ENCODE measurements at places on chromosomes 7 and 10.

- no peak for DNase-seq
These were observed 132.7 kb downstream of the ELAPOR2 start for GRCh38 chr7:86926732-86927131.

DNA sequence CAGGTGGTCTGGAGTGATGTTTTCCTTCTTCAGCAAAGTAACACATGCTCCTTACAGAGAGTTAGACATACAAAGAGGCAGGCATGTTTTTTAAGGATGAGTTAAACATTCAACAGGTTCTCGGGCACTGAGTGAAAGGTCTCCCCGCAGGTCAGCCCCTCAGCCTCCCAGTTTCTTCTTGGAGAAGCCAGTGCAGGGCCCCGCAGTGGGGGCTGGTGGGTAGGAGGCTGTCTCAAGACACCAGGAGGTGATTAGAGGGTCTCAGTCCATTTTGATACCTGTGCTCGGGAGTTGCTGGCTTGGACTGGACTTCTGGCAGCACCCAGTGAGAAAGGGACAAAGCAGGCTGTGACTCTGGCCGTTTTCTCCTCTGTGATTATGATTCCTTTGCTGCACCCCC, 78.6 kb upstream of the ZNF479 start:
- DNase-seq = no peak

DNA sequence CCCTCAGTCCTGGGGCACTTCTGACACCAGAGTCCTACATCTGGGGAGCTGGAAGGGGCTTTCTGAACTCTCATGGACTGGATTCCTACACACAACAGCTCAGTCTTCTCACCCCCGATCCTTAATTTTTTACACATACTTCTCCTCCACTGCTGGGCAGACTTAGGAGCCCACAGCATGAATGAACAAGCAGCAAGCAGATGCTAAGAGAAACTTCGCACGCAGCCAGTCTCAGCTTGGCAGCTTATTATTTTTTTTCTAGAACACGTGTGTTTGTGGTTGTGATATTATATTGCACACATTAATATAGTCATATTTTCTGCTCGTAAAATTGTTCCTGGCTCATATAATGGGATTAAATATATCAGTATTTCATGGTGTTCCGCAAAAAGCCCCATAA, 50.9 kb upstream of the LOXL4 start:
- DNase-seq = no peak

GRCh38 chr7:69953136-69954067, 355.1 kb downstream of the AUTS2 start:
- DNase-seq = no peak

GRCh38 chr10:121659236-121659635, 61.0 kb upstream of the FGFR2 start:
- no peak for DNase-seq

DNA sequence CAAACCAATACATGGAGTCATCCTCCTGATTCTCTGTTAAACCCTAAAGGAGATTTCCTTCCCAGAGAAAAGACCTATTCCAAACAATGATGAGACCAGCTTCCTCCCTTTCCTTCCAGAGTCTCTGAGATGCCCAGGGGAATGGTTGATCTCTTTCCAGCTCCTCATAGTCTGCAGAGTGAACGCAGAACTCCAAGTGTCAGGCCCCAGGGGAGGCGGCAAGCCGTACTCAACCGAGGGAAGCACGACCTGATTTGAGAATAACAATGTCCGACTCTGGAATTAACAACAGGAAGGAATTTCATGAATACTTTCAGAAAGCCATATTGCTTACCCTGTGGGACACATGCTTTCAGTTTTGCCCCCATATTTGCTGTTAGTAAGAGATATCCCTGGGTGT, 241.7 kb upstream of the GLI3 start:
- no peak for DNase-seq

DNA sequence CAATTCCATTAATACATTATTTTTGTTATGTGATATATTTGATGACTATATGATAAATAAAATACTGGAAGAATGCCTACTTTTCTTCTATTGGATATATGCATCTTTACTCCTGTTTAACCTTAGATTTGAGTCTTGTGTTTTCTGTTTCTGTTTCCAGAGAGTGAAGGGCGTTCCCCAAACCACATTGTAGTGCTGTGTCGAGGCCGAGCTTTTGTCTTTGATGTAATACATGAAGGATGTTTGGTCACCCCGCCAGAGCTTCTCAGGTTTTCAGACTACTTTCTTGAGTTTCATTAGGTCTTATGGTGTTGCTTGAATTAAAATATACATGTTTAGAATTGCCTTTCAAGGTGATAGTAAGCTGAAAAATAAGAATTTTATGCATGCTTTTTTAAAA, 23.8 kb downstream of the CROT start:
- no peak for DNase-seq

- DNase-seq = no peak
These were observed 183.4 kb downstream of the SORCS3 start for GRCh38 chr10:104824380-104825006.

GRCh38 chr7:7563813-7564212, 2.9 kb upstream of the MIOS start:
- no peak for DNase-seq

- no peak for DNase-seq
These were observed 10.8 kb upstream of the ZNF862 start for GRCh38 chr7:149827089-149827981.

GRCh38 chr7:129514683-129515082, 12.4 kb downstream of the SMKR1 start:
- no peak for DNase-seq

GRCh38 chr7:44760034-44760580, 11.5 kb downstream of the ZMIZ2 start:
- no peak for DNase-seq

GRCh38 chr10:107686095-107686494, 521.6 kb upstream of the SORCS1 start:
- no peak for DNase-seq

GRCh38 chr7:137454767-137455166, 111.2 kb upstream of the PTN start:
- DNase-seq = no peak

DNA sequence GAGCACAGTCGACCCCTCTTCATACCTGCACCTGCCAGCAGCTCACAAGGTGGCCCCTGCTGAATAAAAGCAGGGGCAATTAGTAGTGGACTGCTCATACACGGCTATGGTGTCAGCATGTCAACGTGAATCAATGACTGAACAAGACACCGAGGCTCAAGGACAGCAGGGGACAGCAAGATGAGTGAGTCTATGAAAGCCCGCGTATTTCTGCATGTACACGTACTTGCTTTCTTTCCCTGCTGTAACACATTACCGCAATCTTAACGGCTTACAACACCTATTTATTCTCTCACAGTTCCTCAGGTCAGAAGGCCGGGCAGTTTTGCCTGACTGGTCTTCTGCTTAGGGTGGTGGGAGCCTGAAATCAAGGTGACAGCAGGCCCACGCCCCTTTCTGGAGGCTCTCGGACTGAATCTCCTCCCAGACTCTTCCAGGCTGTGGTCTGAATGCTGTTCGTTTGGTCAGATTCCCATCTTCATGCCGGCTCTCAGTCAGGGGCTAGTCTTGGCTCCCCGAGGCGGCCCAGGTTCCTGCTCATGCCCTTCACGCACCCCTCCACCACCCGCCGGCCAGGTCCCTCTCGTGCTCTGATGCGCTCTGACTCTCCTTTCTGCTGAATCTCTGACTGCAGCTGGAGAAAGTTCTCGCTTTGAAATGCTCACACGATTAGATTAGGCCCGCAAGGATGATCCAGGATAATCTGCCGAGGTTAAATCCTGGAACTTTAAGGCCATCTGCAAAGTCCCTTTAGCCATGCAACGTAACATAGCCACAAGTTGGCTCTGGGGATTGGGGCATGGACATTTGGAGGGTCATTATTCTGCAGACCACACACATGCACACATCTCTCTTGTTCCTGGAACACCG, 7.8 kb upstream of the PPP2R2D start:
- no peak for DNase-seq

DNA sequence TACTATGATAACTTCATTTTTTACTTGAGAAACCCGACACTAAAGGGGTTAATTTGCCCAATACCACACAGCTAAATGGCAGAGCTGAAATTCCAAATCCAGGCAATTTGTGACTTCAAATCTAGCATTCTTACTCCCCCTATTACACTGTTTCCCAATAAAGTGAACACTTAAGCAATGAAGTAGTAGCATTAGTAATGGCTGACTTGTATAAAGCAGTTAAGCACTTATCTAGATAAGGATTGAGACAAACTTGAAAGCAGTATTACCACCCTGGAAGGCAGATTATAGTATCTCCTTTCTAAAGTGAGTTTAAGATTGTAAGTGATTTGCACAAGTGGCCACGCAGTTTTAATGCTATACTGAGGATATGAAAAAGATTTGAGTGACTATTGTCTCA, 39.3 kb downstream of the WASL start:
- no peak for DNase-seq

DNA sequence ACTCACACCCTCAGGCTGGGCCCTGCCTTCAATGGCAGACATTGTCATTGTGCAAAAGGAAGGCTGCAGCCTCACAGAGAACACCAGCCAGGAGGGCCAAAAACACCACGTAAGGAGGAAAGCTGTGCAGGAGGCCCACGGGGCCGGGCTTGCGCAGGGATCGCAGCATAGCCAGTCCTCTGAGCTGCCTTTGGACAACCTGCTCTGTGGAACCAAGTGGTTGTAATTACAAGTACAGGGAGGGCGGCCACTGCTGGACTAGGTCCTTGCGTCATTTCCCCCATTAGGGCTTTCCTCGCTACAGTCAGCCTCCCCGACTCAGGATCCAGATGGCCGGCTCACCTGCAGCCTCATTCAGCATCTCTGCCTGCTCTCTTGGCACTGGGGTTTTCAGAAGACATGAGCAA, 66.9 kb downstream of the FAM53B start:
- DNase-seq = no peak

GRCh38 chr10:35696392-35697287, 54.5 kb upstream of the FZD8 start:
- no peak for DNase-seq

DNA sequence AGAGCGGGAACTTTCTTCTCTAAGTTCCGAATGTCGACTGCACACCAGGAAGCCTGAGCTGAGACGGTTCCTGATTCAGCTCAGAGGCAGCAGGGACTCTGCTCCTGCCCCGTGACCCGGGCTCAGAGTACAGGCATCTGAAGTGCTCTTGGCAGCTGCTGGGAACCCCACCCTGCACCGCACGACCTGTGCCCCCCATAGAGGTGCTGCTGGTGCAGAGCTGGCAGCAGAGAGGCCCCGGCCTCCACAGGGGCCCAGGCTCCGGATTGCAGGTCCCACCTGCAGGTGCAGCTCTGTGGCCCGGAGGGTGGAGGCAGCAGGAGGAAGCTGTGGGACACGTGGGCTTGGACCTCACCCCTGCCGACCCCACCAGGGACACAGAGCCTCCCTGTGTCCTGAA, 39.5 kb upstream of the ADGRA1 start:
- no peak for DNase-seq

GRCh38 chr10:76091926-76092325, 660.5 kb downstream of the LRMDA start:
- DNase-seq = no peak

DNA sequence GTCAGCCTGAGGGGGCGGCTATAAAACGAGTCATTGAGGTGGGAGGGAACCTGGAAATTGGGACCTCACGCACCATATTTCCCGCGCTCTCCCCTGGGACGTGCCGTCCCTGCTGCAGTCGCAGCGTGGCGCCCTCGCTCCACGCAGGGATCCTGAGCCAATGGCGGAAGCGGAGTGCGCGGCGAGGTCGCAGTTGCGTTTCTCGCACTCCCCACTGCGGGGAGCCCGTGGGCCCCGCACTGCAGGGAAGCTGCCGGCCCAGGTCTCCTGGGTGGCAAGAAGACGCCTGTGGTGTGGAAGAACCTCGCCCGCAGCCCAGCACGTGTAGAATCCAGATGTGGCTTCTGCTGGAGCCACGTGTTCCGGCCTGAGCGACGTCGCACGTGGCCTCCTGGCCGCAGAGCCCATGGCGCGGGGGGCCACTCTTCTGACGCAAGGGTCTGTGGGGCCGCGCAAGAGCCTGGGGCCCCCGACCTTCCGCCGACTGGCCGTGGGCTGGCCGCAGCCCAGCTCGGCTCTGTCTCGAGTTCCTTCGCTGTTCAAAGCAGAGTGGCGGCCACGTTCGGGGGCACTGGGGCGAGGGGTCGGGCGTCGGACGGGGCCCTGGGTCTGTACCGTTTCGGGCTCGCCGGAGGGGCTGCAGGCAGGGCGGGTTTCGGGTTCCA, 26.4 kb downstream of the HIF1AN start:
- peak; percentile 71 for DNase-seq

GRCh38 chr7:17404006-17404405, 105.6 kb downstream of the AHR start:
- no peak for DNase-seq

DNA sequence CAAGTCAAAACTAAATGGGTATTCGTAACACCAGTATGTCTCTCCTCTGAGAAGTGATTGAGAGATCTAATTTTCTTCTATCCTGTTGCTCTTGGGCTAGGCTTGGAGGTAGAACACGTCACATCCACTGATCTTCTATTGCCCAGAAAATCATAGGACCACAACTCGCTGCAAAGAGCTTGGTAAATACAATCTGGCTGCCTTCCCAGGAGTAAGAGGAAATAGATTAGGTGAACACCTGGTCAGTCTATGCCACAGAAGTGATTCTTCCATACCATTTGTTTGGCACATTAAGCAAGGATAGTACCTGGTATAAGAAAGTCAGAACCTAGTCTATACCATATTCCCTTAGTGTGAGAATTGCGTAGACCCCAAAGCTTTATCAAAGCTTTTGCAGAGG, 129.3 kb upstream of the PHYHIPL start:
- no peak for DNase-seq

GRCh38 chr7:87188930-87189329, 30.6 kb downstream of the TMEM243 start:
- DNase-seq = no peak

DNA sequence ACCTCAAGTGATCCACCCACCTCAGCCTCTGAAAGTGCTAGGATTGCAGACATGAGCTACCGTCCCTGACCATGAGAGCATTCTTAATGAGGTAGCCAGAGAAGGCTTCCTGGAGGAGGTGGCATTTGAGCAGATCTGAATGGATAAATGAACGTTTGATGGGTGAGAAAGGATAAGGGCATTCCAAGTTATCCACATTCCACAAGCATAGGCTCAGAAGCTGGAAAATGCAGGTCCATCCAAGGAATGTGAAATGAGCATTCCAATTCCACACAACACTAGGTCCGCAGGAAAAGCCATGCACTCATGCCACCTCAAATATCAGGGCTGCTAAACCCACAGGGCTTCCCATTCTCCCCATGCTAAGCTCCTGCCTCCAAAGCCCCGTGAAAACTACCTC, 17.0 kb downstream of the TMEM130 start:
- no peak for DNase-seq

DNA sequence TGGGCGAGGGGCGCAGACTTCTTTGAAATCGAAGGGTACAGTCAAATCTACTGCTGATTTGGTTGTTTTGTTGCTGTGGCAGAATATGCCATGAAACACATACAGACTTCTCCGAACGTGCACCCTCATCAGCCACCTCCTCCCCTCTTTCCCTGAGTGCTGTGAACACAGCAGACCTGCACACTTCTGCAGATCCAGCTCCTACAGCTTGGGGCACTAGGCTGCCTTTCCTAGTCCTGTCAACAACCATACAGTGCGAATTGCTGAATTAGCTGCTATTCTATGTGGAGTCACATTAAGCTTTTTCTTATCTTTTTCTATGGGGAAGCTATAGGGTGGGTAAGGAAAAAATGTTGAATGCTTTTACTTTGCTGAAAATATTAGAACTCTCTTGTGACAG, 57.5 kb downstream of the COL17A1 start:
- peak; percentile 8 for DNase-seq

Measured in activated CD4-positive, alpha-beta T cell treated with anti-CD3 and anti-CD28 coated beads for 24 hours (primary cell).